H9 (cell line): ENCODE measurements at places on chromosomes 2 and 18. TPM values are rescaled to one million over a fixed set of nuclear protein-coding genes. Genes with fewer than 3 reads are reported as not detected.

ZNF512 gene
- total RNA-seq, result 35.6 and 38.2 TPM in 2 replicates

TRIM43 gene
- not detected in 2 replicates for total RNA-seq

CCDC74B gene
- total RNA-seq, result 5.9 and 6.7 TPM in 2 replicates

ATF2 gene
- total RNA-seq, result 34.9 and 40.9 TPM in 2 replicates

FOXI3 gene
- total RNA-seq, result 18.3 and 19.2 TPM in 2 replicates

GPBAR1 gene
- 0.37 and 0.44 TPM in 2 replicates for total RNA-seq

DAW1 gene
- total RNA-seq, result 0.37 TPM in 1 of 2 replicates, not detected in the other

DNA sequence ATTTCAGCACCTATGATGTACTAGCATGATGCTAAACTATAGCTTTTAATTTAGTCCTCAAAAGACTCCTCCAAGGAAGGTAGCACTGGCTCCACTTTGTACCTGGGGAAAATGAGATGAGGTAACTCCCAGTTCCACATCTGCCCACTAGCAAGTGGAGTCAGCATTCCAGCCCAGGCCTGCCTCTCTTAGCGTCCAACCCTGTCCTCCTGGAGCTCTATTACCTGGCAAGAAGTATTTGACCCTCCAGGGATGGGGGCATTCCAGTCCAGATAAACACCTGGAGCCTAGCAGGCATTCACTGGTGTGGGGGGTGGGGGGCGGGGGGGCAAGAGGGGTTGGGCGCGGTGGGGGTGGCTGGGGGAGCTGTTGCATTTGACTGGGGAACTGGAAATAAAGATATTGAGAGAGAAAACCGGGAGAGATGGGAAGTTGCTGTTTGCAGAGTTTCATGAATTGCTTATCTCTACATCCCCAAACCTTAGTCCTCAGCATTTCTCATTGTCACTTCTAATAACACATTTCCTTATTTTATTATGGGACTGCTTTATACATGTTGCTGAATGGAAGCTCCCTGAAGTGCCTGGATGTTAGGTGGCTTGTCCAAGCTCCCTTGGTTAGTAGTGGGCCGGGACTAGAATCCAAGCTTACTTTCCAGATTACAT is 22.0 kb upstream of the FZD5 start:
- DNase-seq, result peak; percentile 41

GRCh38 chr2:146665800-146666199 is 1179.0 kb upstream of the ACVR2A start:
- DNase-seq, result no peak

DNA sequence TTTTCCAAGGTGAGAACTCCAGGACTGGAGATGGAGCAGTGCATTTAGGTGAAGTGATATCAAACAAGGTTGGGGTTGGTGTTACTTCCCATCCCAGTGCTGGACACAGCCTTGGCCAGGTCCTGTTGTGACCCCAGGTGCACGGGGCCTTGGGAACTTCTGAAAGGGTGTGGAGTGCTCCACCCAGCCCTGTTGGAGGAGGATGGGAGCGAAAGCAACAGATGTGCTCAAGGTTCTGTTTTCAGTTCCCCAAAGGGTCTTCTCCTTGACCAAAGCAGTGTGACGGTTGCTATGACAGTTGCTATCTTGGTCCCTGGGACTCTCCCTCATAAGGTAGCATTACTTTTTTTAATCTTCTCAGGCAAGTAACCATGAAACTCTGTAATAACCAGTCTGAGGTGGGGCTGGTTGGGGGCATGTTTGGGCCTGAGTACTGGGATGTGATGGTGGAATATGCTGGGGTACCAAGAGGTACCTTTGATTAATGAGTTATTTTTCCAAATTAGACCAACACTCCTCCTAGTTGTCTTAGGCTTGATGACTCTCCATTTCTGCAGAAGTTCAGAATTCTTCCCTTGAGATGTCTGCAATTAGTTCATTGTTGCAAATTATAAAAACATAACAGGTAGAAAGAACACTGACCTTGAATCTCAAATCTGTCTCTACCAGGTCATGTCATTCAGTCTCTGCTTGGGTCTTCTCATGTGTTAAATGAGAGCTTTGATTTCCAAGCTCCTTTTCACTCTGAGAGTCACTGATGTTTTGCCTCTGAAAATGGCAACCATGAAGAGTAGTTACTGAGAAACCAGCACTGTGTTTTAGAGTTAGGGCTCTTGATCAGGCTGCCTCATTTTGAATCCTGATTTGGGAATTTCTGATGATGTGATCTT is 154.5 kb downstream of the RPIA start:
- no peak for DNase-seq

GRCh38 chr2:211816754-211817153 is 721.8 kb downstream of the ERBB4 start:
- no peak for DNase-seq

- DNase-seq, result no peak
Observed at GRCh38 chr2:54667726-54668650, 55.5 kb upstream of the EML6 start.

DNA sequence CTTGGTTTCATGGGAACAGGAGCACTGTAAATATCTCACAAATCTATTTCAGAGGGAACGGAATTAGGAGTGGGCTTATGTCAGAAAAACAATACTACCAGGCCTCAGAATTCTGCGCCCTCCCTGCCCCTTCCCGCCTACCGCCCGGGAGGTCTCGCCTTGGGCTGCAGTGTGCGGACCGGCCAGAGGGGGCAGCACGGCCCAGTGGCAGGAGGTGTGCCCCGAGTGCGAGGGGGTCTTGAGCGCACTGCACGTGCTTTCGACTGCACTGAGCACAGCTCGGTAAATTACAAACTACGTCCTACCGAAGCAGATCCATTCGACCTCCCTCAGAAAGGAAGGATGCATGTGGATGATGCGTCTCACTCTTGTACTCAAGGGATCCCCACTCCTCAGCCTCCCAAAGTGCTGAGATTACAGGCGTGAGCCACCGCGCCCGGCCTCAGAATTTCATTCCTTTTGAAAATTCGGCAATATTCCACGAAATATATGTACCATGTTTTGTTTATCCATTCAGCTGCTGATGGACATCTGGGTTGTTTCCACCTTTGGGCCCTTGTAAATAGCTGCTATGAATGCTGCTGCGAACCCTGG is 297.0 kb downstream of the BCL2 start:
- peak; percentile 76 for DNase-seq

- DNase-seq, result no peak
Observed at GRCh38 chr2:113676623-113677266, 49.7 kb downstream of the RABL2A start.

DNA sequence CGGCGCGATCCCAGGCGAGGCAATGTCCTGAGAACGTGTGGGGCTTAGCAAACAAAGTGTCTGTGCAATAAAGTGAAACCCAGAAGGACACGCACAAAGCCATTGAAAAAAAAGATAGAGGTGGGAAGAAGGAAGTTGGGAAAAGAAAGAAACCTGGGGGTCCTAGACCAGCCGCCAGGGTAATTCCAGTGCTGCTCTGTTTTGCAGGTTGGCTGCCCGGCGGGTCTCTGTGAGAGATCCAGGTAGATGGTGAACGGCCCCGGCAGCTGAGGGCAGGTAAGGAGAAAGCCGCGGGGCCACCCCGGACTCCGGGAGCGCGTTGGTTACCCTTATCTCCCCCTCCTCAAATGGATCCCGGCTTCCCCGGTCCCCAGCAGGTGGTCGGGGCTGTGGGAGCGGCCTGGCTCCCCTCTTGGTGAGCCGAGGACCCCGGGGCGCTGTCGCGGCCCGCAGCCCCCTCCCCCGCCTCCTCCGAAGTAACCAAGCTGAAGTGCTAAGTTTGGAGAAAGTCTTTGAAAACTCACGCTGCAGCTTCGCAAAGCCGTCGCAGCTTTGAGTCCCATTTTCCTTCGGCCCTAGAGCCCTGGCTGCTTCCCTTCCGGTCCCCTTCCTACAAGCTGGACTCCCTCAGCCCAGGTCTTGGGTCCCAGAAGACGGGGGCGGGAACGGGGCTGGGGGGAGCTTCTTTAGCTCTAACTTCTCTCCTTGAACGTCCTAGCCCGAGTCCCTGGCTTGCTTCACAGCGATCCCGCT is 588 bp downstream of the OTX1 start:
- DNase-seq, result peak; percentile 75

DNA sequence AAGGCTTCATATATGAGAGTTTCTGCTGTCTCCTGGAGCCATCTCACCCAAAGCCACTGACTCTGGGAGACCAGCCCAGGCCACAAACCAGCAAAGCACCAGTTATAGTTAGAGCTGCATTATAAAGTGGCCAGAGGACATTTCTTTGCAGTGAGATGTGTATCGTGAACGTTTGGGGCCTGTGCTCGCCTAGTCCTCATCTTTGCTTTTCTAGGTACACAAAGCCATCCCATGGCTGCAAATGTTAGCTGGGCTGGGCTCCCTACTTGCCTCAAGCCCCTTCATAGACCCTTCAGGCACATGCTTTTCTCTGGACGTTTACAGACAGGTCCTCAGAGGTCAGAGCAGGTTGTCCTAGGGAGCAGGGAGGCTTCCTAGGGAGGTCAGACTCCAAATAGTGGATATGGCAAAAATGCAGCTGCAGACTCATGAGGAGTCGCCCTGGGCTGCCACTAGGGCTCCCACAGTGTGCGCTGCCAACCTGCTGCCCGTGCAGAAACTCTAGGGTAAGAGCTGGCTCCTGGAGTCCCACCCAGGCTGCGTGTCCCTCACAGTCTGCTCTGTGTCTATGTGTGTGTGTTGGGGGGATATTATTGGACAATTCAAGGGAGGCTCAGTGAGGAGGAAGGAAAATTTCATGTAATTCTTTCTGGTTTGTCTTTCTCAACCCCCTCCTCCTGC is 141.0 kb downstream of the RPIA start:
- DNase-seq, result no peak

- no peak for DNase-seq
Observed at GRCh38 chr2:205837663-205838062, 155.4 kb downstream of the NRP2 start.

DNA sequence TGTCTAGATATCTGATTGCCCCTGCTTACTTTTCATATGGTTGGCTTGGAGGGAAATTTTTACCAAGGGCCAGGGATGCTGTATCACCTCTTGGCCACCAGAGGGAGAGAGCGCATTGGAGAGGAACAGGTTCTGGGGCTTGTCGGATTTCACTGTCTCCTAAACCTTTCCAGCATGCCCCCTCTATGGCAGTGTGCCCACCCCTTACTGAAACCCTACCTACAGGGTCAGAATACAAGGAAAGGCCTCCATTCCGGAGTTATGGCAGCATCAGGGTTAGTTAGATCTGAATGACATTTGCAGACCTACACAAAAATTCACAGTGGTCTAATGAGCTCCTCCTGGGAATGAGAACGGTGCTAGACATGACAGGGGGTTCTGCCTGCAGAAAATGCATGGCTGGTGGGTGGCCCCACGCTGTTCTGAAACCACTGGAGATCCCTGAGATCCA is 5.8 kb downstream of the SLC14A2 start:
- peak; percentile 52 for DNase-seq

DNA sequence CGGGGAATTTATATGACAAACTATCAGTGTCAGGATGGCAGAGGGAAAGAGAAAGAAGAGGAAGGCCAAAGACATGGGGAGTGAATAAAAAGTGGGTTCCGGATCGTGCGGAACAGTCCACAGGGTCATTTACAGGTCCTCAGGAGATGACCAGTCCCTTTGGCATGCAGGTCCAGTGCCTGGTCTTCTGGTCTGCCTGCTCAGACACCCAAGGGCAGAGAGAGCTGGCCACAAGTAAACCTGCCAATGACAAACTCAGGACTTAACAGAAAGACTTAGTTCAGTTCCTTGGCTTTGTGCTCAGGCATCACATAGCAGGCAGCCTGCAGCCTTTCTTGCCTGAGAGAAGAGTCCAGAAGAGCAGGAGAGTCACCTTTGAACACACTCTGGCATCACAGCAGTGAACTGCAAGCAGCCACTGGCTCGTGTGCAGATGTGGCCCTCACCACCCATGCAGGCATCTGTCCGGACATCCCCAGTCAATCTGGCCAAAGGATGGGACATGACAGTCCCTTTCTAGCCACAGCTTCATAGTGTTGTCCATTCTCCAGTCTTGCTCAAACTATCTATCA is 14.0 kb downstream of the TMEM127 start:
- DNase-seq, result peak; percentile 45

DNA sequence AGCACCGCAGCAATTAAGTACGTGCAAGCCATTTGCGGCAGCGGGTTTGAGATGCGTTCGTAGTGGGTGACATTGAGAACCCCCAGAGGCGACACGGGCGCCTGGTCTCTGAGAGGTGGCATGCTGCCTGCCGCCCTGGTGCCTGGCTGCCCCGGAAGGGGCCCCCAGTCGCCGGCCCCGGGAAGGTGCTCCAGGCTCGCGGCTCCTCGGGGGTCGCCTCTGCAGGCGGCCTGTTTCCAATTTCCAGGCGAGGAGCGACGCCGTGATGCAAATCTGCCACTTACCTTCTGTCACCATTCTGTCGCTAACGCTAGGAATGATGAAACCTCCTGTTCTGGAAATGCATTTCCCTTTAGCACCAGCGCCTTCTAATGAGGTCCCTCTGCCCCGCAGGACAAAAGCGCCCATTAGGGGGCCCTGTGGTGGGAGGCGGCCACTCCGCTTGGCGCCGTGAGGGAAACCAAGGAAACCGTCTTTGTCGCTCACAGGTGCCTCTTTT is 13.0 kb downstream of the KIF5C start:
- peak; percentile 49 for DNase-seq

- DNase-seq, result no peak
Observed at GRCh38 chr18:51009072-51009471, 20.9 kb upstream of the SMAD4 start.

DNA sequence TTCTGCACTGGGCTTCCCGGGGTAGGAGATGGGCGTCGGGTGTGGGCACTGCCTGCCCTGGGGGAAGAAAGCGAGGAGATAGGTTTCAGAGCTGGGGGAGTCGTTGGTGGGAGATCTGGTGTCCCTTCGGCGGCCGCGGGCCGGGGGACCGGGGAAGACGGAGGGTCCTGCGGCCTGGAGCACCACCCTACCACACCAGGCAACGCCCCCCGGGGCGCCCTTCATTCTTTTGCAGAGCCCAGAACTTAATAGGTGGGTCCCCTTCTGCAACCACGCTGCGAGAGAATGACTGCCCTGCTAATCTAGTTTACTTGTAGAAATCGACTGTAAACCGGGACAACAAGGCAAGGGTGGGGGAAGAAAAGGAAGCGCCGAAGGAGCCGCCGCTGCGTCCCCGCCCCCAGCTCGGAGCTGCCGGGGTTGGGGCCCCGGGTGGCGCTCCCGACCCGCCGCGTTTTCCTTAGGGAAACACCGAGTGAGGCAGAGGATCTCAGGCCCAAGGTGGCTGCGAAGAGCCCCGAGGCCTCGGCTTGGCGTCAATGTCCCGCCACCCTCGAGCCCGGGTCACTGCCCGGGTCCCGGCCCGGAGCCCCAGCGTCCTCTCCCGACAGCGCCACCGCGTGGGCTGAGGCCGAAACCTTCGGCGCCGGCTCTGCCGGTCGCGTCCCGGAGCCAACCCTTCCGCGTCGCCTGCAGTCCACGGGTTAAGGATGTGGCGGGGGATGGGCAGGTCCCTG is 5.4 kb upstream of the SATB2 start:
- peak; percentile 80 for DNase-seq

GRCh38 chr2:231920795-231921194 is 5.4 kb downstream of the NPPC start:
- no peak for DNase-seq
